CD4-positive, CD25-positive, alpha-beta regulatory T cell (primary cell): ENCODE measurements at places on chromosomes 12 and 14. TPM values are rescaled to one million over a fixed set of nuclear protein-coding genes. Genes with fewer than 3 reads are reported as not detected.

DNA sequence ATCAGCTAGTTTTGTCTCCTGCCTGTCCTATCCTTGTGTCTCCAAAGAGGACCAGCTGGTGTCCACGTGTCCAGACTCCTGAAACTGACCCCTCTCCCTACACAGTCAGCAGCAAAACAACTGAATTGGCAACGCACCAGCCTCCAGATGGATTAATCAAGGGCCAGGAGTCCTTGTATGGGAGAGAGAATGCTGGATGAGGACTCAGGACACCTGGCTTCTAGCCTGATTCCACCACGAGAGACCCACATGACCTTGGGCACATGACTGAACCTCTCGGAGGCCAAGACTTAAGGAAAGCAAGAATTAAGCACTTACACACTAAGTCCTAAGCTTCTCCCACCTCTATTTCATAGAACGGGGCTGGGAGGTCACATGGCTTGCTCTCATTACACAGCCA, 60.4 kb upstream of the CMKLR1 start:
- no peak for DNase-seq

DNA sequence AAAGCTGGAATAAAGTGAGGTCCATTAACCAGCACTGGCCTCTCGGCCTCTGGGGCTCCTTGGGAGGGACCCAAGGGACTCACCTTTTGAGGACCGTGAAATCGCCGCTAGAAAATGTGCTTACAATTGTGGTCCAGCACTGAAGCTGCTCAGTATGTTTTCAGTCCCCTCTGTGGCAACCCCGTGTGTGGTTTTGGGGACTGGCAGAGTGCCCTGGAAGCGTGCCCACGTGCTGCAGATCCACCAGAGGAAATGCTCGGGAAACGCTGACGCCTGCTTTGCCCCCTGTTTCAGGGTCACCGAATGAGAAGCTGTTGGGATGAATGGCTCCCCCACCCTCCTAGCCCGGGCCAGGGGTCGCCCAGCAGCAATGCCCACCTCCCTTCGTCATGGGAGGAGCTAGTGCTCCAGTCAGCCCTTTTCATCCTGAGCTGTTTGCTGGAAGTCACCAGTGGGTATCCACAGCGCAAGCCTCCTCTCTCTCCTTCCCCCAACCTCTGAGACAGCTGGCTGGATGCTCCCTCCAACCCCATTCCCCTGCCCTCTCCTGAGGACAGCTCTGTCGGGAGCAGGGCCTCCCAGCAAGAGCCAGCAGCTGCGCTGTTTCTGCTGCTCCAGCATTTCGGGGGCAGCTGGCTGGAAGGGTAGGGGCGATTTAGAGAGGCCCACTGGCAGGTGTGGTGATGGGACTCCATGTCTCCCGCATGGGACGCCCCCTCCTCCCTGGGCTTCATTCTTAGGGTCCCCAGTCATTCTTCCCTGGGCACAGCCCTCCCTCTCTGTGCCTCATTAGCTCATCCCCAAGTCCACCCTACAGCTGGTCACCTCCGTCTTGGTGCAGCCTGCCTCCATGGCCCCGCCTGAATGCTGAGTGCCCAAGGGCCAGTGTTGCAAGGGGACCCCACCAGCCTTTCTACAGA, 33.2 kb upstream of the PPP1R13B start:
- no peak for DNase-seq

- DNase-seq, result no peak
These were observed 75.5 kb upstream of the OVCH1 start for GRCh38 chr12:29572938-29573337.

- DNase-seq, result no peak
These were observed 5.8 kb upstream of the C12orf75 start for GRCh38 chr12:105324704-105325103.

DNA sequence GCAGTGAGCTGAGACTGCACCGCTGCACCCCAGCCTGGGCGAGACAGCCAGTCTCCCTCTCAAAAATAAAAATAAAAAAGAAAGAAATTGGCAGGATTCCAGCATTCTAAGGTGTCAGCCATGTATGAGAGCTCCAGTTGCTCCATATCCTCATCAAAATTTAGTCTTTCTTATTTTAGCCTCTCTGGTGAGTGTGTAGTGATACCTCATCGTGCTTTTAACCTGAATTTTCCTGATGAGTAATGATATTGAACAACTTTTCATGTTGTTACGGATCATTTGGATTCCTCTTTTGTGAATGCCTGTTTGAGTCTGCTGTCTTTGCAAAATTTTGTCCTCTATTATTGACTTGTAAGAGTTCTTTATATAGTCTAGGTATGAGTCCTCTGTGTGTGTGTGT, 28.5 kb downstream of the CCDC60 start:
- no peak for DNase-seq

DNA sequence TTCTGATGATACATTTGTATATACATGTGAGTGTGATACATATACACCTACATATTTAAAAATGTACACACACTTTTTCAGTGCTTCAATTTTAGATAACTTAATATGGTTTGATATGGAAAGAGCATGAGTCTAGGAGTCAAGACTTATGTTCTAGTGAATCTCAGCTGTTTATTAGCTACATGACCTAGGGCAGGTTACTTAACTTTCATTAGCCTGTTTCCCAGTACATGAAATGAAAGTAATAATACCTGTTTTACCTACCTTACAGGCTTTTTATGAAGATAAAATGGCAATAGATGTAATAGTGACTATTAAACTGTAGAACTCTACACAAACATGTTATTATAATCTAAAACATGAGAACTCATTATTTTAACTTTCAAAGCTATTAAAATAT, 39.5 kb downstream of the KIF21A start:
- no peak for DNase-seq

DNA sequence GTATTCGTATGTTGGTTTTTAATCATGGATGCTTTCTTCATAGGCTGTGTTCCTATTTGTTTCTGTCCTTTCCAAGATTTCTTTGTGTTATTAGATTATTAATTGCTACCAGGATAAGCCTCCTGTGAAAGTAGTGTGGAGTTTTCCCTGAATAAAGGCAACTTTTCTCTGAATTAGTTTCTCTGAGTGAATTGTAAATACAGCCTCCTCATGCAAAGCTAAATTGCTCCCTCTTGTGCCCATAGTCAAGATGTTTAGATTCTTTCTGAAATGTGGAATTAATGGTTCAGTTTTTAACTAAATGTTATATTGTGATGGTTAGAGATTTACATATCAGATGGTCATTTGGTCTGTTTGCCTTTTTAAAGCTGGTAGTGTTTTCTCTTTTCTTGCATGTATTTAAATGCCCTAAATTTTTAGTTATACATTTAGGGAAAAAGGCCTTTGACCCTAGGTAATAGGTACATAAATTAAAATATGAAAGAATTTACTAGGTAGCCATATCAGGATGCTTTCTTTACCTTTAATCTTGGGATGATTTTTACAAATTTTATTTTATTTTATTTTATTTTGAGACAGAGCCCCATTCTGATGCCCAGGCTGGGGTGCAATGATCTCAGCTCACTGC, 8.9 kb downstream of the APAF1 start:
- DNase-seq, result peak; percentile 68

- DNase-seq, result no peak
These were observed 55.7 kb upstream of the BCL11B start for GRCh38 chr14:99327458-99328250.

- DNase-seq, result no peak
These were observed 27.1 kb upstream of the RNU6-8 start for GRCh38 chr14:32230181-32230580.

- DNase-seq, result no peak
These were observed 164.4 kb upstream of the ALG10B start for GRCh38 chr12:38151991-38152700.

DNA sequence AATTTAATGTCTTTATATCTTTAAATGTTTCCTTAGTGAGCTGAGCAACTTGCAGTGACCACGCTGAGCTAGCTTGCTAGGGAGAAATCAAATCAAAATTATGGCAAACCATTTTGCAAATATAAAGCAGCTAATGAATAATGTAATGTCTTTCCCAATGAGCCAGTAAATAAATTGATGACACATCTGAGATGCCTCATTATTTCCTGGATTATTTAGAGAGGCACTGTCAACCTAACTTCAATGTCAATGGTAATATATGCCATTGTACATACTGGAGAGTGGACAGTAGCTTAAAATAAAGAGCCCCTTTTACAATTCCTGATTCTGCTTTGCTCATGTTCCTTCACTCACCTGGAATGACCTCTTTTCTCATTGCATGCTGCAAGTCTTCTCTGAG, 182.6 kb downstream of the PHLDA1 start:
- DNase-seq, result no peak

- no peak for DNase-seq
These were observed 4.7 kb upstream of the EIF2S3B start for GRCh38 chr12:10501030-10501429.

- DNase-seq, result no peak
These were observed 13.7 kb upstream of the EVL start for GRCh38 chr14:100051543-100051942.

DNA sequence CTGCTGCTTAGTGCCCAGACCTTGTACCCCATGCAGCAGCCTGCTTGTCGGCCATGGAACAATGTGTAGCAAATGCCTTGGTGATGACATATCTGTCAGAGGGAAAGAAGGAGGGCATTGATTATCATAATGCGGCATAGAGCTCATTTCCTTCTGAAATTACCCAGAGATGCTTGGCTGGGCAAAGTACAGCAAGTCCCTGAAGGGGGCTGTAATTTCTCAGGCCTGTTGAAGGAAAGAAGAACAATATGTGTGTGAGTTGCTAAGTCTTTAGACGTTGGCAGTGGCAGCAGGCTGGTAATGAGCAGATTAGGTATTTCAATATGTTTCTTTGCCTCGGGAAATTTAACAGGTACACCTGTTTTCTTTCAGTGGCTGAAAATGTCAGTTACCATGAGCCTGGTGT, 128.6 kb downstream of the CRADD start:
- no peak for DNase-seq

The KRT80 gene
- not detected for polyA plus RNA-seq

The ARL6IP4 gene
- polyA plus RNA-seq, result 208 TPM

The CLEC9A gene
- polyA plus RNA-seq, result not detected

The USP15 gene
- polyA plus RNA-seq, result 190 TPM
